Stimulated activated CD4-positive, alpha-beta T cell treated with anti-CD3 and anti-CD28 coated beads, Interleukin-12 subunit alpha, Interleukin-12 subunit beta, amount 100 ng/mL, for 24 hours (primary cell): ENCODE measurements at places on chromosomes 12 and 14.

DNA sequence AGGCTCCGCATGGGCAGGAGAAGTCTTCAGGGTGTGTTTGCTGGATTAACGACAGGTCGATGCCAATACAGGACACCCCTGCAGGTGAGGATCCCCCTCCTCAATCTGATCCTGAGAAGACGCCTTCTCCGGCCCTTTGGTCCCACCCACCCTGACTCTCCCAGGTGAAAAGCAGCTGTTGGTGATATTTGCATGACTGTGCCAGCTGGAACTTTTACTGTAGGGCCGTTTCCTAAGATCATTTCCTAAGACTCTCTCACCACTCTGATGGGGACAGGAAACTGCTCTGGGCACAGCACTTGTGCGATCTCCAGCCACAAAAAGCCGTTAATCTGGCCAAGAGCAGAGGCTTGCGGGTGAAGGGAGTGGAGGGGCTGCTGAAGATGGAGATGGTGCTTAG, 16.8 kb upstream of the EIF5 start:
- DNase-seq, result no peak

GRCh38 chr12:43332977-43333640, 218.9 kb downstream of the ADAMTS20 start:
- DNase-seq, result no peak

- no peak for DNase-seq
Measured at GRCh38 chr12:33519566-33519965, 79.9 kb upstream of the SYT10 start.

DNA sequence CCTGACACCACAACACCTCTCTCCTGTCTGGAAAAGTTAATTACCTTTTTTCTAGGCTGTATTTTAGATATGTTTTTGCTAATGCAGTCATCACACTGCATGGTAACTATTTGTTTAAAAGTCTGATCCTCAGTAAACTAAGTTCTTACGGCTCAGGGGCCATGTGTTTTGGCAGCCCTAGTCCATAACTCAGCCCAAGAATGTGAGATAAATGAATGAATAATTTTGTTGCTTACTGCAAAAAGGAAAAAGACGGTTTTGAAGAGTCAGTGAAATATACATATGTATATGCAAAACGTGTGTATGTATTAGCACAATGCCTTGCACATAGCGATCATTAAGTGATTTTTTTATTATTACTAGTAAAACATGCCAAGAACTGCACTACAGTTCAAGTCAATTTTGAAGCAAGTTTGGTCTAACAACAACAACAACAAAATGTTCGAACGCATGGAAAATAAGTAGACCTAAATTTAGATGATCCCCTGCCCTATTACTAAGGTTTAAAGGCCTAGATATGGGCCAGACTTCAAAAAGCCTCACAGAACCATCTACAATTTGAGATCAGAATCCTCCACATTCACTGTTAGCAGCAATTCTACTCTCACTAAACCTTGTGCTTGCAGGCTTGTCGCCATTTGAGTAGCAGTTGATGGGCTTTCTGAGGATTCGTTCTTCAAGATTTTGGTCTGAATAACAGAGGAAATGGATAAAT, 140.0 kb downstream of the NDUFA12 start:
- no peak for DNase-seq

DNA sequence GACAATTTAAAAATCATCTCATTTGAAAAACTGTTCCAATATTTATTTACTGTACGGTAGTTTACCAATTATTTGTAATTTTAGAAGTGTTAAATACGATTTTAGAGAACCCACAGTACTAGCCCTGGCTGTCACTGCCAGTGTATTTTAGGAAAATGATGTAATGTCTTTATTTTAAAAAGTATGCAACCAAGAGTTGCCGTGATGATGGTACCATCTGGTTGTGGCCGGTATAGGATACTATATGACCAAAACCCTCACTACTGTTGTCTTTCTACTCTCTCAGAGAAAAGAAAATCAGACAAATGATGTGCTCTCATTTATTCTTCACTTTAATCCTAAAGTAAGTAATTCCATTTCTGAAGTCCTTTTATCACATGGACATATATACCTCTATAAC, 395.0 kb downstream of the FOXG1 start:
- no peak for DNase-seq

DNA sequence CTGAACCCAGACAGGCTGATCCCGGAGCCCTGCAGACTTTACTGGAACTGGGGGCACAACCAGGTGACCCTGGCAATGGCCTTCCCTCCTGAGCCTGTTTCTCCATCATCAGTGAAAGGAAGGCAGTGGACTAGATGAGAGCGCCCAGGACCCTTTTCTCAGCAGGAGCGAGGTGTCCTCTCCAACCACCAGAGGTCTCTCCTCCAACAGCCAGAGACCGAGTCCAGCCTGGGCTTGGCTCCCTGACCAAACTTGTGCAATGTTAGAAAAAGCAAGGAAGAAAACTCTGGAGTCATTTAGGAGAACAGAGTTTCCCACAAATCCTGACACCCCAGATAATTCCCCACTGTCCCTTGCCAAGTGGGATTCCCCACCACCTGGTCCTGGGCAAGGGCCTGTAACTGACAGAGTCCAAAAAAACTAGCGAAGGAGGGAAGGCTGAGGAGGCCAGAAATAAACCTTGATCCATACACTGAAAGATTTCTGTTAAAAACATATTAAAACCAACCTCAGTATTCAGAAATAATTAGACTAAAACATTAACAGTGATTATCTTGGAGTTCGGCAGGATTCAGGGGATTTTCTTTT, 9.0 kb downstream of the RPS6KL1 start:
- DNase-seq, result no peak

DNA sequence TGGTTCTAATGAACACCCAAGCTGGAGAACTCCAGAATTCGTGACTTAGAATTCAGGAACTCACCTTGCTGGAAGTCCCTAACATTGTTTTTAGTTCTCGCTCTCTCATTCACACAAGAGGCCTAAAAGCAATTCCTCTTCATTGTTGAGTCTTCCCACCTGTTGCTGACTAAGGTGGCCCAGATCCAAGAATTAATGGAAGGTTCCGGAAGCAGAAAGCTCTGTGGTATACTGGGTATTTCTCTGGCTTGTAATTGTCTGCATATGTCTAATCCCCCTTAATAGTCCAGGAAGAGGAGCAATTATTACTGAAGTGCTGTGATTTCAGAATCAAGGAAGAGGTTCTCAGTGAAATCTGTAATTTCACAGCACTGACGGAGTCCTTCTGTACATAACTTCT, 31.4 kb downstream of the TMEM233 start:
- DNase-seq, result no peak

DNA sequence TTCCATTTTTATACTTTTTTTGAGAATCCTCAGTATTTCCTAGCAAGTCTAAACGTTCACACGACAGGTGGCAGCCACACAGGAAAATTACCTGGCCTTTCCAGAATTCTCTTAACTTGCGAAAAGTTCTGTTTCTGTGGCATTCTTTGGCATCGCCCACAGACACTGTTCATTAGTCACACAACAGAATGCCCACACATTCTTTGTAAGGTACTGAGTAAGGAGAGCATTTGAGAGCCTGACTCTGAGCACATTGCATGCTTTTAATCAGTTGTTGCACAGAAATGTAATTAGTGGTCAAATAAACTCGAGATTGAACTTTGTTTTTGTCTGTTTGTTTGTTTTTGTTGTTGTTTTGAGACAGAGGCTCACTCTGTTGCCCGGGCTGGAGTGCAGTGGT, 52.4 kb downstream of the LMNTD1 start:
- DNase-seq, result no peak

DNA sequence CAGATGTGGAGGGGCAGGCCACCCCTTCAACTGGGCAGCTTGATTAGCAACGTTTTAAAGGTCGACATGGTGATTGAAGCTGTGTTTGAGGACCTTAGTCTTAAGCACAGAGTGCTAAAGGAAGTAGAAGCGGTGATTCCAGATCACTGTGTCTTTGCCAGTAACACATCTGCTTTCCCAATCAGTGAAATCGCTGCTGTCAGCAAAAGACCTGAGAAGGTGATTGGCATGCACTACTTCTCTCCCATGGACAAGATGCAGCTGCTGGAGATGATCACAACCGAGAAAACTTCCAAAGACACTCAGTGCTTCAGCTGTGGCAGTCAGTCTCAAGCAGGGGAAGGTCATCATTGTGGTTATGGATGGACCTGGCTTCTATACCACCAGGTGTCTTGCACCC, 23.9 kb upstream of the AICDA start:
- DNase-seq, result no peak

DNA sequence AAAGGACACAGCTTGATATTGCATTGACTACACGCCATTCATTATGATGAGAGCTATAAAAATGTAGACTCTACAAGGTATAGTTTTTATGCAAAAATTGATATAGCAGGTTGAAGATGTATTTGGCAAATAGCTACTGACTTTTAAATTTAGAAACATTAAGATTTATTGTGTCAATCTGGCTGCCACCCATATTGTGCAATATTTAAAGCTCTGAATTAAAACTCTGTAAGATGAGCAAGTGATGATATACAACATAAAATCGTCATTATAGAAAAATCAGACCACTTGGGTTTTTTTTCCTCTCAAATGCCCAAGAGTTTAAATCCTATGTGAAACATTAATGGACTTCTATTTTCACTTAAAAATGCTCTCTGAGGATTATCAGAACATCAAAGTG, 36.8 kb upstream of the E2F7 start:
- no peak for DNase-seq

- no peak for DNase-seq
Measured at GRCh38 chr14:92340071-92340470, 17.1 kb downstream of the SLC24A4 start.

GRCh38 chr14:98280436-98280835, 991.6 kb downstream of the BCL11B start:
- DNase-seq, result no peak

GRCh38 chr14:98855926-98856715, 415.9 kb downstream of the BCL11B start:
- no peak for DNase-seq

- no peak for DNase-seq
Measured at GRCh38 chr12:93061473-93062419, 132.7 kb upstream of the EEA1 start.

GRCh38 chr12:52148464-52149181, 43.2 kb downstream of the KRT80 start:
- no peak for DNase-seq

GRCh38 chr12:24173067-24173466, 223.6 kb upstream of the SOX5 start:
- DNase-seq, result no peak

DNA sequence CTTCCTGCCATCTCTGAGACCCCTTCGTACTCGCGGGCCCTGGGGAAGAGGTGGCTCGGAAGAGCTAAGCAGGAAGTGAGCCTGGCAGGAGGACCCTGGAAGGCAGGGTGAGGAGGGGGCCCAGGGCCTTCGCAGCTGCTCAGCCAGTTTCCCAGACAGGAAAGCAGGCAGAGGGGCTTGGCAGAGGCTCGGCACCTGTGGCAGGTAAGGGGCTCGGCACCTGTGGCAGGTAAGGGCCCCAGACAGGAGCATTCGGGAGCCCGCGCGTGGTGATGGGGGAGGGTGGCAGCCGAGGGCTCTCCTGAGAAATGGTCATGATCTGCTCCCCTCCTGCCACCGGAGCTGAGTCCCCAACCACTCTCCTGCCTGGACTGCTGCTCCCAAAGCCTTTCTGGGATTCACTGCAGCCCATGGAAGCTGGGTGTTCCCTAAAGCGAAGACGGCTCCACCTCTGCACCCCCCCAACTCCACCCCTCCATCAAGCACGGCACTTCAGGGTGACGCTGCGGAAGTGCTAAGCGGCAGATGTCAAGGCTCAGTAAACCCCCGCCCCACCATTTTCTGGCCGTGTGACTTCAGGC, 63.2 kb downstream of the PRIMA1 start:
- DNase-seq, result no peak

- DNase-seq, result no peak
Measured at GRCh38 chr12:117603316-117604113, 242.1 kb upstream of the NOS1 start.

- DNase-seq, result no peak
Measured at GRCh38 chr12:109779382-109779781, 53.8 kb downstream of the TRPV4 start.

DNA sequence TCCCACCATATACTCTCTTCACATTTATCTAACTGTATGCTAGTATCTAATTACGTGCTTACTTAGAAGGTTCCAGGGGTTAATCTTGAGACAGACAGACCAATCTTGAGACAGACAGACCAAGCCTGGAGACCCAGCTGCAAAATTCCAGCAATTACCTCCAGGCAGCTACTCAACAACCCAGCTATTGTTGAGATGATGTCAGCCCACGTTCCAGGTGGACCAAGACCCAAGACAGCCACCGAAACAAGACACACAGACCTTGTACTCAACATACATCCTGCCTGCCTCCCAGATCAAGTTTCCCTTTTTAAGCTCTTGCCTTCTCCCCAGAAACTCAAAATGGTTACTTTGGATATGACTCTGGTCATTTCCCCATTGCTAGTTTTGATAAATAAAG, 64.9 kb upstream of the VASH1 start:
- DNase-seq, result no peak

DNA sequence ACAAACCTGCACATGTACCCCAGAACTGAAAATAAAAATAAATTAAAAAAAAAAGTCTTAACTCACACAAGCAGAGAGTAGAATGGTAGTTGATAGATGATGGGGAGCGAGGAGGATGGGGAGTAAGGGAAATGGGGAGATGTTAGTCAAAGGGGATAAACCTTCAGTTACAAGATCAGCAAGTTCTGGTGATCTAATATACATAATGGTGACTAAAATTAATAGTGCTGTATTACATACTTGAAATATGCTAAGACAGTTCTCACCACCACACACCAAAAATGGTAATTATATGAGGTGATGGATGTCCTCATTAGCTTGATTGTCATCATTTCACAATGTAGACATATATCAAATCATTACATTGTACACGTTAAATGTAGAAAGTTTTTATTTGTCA, 3.2 kb upstream of the C12orf42 start:
- no peak for DNase-seq

DNA sequence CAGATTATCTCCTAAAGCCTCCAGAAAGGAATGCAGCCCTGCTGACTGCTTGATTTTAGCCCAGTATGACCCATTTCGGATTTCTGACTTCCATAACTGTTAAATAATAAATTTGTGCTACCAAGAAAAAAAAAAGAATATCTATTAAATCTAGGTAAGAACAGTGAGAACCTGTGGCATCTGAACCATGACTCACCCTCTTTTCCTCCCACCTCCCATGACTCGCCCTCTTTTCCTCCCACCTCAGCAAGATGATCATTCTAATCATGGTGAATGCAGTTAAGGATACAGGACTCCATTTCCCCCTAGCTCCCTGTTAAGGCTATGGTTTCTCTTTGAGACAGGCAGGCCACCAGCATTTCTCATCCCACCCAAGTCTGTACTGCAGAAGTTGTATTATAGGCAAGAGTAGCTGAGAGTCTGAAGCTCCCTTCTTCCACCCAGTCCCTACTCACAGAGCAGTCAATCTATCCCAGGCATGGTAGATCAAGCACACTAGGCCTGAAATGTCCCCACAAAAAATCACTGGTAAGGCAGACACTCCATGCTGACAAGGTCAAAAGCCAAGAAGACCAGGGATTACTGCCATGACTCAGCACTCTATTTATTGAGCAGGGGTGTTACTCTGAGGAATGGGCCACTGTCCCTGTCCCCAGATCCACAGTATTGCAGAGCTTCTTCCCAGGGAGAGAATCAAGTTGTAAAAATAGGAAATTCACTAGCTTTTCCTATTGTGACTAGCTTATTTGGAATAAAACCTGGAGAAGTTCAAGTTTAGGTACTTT, 188.9 kb downstream of the ADAMTS20 start:
- DNase-seq, result no peak
